PC-3 (cell line): ENCODE measurements at places on chromosomes 1 and 21. TPM values are rescaled to one million over a fixed set of nuclear protein-coding genes. Genes with fewer than 3 reads are reported as not detected.

The USH2A gene
- not detected in 2 replicates for total RNA-seq

The PTAFR gene
- 3.9 and 4.5 TPM in 2 replicates for total RNA-seq

The GJA8 gene
- not detected in 2 replicates for total RNA-seq

The TNFSF18 gene
- 0.69 TPM in 1 of 2 replicates, not detected in the other for total RNA-seq

DNA sequence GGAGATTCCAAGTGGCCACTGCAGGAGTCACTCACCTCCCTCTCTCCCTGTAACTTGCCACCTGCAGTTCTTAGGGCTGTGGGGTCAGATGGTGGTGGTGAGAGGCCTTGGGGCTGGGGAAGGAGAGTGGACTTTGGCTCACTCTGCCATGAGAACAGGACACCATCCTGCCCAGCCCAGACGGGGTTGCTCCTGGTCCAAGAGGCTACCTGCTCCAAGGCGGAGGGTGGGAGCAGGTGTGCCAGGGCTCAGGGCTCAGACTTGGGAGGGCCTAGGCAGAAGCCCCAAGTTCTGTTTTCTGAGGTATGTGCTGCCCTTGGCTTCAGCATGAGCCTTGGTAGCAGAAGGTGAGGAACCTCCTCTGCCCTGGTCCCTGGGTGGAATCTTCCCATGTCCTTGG lies 11.4 kb upstream of the KCNC4 start:
- no peak for DNase-seq

DNA sequence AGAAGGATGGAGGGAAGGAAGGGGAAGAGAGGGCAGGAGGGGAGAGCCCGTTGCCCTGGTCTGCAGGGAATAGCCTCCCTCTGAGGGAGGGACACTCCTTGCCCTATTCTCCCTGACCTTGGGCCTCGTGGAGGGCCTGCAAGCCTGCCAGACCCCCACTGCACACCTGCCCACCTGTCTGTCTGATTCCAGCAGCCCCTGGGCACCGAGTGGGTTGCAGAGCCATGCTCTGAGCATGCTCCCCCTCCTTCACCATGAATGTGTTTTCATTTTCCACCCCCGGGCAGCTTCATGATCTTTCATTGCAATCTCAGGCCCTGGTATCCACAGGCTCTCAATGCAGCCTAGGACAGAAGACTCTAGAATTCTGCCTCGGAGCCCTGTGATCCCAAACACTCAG lies 5.1 kb upstream of the NPHP4 start:
- no peak for DNase-seq

The FCGR3B gene
- not detected in 2 replicates for total RNA-seq

- no peak for DNase-seq
Observed at GRCh38 chr1:2151252-2151651, 43.3 kb downstream of the FAAP20 start.

DNA sequence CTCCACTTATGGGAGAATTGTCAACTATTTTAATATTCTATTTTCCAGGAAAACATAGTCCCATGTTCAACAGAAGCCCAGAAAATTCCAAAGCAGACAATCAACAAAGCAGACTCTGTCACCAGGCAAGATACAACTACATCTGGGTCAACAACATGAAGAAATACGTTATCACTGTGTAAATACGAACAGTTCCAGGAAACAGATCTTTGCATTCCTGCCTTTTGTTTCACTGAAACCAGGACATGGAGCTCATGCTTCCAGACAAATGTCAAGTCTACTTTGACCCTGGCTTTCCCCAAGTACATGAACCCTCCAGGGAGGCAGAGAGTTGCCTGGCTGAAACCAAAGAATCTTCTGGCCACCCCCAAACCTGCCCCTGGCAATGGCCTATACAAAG lies 106.7 kb downstream of the SETD4 start:
- DNase-seq = peak; percentile 50

The INAVA gene
- total RNA-seq = 102 and 128 TPM in 2 replicates

DNA sequence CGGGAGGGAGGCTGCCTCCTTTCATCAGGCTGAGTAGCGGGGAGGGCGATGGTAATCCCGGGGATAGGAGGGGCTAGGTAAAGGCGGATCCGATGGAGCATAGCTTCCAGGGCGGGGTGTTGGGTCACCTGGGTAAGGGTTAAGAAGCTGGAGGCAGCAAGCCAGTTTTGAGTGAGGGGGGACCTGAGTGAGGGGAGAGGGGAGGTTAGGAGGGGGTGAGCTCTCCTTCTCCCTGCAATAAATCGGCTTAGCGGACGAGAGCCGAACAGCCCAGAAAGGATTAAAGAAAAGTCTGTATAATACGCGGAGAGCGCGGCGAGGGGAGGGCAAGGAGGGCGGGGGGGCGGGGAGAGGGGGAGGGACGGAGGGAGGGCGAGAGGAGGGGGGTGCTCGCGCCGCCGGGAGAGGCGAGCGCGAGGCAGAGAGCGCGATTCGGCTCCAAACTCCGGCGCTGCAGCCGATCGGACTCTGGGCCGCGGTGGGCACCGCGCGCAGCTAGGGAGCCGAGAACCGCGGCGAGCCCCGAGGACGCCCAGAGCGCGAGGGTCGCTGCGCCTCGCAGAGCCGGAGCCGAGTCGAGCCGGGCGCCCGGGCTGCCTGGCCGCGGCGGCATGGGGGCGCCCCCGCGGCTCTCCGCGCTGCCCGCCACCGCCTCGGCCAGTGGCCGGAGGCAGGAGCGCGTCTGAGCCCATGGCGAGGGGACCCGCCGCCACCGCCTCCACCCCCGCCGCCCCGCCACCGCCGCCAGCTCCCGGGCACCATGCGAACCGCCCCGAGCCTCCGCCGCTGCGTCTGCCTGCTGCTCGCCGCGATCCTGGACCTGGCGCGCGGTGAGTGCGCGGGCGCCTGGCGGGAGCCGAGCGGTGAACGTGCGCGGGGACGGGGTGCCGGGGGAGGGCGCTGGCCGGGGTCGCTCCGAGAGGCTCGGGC lies at the start of gene IGSF21:
Gene IGSF21 (plus strand): TSS at position 430 of the 930 bp plus-strand sequence. CDS start 331 bp downstream, at position 761.
- DNase-seq = no peak

DNA sequence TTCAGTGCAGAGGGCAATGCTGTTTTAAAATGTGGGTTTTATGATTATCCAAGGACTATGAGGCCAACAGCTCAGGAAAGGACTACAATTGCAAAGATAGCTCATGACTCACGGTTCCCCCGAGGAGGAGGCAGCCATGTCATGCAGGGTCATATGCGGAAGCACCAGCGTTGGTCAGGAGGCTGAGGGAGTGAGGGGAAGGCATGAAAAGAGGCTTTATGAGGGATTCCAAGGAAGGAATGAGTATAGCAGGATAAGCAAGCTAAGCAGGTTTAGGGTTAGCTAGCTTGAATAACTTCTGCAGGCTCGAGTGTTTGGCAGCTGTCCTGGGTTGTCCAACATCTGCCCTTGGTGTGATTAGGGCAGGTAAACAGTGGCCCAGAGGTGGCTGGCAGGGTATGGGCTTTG lies 495.1 kb downstream of the SETD4 start:
- DNase-seq = peak; percentile 93

GRCh38 chr1:156122519-156123355 lies 8.2 kb downstream of the LMNA start:
- peak; percentile 88 for DNase-seq

The OLIG2 gene
- not detected in 2 replicates for total RNA-seq

GRCh38 chr1:193185901-193186731 lies at the start of gene B3GALT2:
Gene B3GALT2 (minus strand): TSS chr1:193186613. CDS start chr1:193181562, 5,051 bp downstream.
- no peak for DNase-seq

The CFHR5 gene
- total RNA-seq = not detected in 2 replicates

- DNase-seq = peak; percentile 69
Observed at GRCh38 chr21:18772404-18772803, 368.8 kb upstream of the TMPRSS15 start.

The SHE gene
- total RNA-seq = not detected in 2 replicates

DNA sequence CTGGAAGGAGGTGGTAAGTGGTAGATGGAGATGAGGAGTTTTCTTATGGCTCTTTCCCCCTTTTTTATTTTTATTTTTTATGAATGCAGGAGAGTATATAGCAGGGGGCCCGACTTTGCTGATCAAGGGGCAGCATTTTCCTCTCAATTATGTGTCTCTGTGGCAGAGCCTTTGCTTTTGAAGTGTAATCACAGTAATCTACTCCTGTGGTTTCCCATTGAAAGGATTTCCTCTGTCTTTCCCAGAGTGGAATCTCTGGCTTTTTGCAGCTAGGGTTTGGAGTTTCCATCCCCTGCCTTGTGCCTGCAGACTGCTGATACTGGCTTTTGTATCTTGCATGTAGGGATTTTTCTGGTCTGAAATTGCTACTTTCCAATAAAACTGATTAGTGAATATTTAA lies 29.1 kb downstream of the ARID1A start:
- no peak for DNase-seq

GRCh38 chr1:210328746-210329503 lies at the start of gene HHAT:
Gene HHAT (plus strand): TSS chr1:210328902. CDS start chr1:210348976, 20,074 bp downstream.
- DNase-seq = peak; percentile 86

The AMPD1 gene
- total RNA-seq = not detected in 2 replicates

DNA sequence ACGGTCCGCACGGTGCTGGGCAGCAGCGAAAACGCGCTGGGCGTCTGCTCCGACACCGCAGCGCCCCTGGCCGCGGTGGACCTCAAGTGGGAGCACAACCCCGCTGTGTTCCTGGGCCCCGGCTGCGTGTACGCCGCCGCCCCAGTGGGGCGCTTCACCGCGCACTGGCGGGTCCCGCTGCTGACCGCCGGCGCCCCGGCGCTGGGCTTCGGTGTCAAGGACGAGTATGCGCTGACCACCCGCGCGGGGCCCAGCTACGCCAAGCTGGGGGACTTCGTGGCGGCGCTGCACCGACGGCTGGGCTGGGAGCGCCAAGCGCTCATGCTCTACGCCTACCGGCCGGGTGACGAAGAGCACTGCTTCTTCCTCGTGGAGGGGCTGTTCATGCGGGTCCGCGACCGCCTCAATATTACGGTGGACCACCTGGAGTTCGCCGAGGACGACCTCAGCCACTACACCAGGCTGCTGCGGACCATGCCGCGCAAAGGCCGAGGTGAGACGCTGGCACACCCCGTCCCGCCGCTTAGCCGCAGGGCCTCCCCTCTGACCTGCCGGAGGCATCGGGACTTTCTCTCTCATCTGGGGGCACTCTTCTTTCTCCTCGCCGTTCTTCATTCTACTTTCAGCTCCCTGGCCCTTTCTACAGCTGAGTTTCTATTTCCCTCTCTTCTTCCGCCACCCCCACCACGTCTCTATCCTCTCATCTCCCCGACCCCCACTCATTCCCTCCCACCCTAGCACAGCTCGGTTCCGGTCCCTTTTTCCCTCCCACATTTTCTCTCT lies 1.0 kb downstream of the NPR1 start:
- DNase-seq = no peak

The SPRR5 gene
- total RNA-seq = not detected in 2 replicates

The ATP1A4 gene
- 0.04 TPM in 1 of 2 replicates, not detected in the other for total RNA-seq

DNA sequence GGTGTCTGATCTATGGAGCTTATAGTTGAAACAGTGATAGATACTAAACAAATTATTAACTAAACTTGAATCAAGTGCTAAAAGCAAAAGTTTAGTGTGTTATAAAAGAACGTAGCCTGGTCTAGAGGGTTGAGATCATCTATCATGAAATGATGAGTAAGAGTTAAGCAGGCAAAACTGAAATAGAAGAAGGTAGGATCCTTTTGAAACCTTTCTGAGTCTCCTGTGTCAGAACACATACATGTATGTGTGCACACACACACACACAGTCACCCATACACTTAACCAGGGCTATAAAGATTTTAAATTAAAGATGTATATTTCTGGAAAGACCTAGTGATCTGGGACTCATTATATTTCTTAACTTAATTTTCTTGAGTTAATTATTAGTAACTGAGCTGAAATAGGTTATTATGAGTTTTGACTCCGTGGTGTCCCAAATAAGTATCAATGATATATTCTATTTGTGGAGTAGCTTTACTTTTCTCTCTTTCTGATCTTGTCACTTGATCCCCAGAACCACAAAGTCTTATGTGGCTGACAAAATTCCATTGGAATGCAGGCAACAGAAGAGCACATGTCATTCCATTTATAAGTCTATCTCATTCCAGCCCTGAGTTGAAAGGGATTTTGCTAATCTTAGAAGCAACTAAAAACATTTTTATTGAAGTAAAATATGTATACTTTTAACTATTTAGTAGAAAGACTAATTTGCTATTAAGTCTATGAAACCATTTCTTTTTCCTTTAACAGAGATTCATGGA lies 70.7 kb downstream of the PRRX1 start:
- peak; percentile 26 for DNase-seq

The NR5A2 gene
- total RNA-seq = 0.36 and 0.40 TPM in 2 replicates

The ECM1 gene
- total RNA-seq = 2.3 and 3.7 TPM in 2 replicates

The CYP4Z1 gene
- not detected in 2 replicates for total RNA-seq

DNA sequence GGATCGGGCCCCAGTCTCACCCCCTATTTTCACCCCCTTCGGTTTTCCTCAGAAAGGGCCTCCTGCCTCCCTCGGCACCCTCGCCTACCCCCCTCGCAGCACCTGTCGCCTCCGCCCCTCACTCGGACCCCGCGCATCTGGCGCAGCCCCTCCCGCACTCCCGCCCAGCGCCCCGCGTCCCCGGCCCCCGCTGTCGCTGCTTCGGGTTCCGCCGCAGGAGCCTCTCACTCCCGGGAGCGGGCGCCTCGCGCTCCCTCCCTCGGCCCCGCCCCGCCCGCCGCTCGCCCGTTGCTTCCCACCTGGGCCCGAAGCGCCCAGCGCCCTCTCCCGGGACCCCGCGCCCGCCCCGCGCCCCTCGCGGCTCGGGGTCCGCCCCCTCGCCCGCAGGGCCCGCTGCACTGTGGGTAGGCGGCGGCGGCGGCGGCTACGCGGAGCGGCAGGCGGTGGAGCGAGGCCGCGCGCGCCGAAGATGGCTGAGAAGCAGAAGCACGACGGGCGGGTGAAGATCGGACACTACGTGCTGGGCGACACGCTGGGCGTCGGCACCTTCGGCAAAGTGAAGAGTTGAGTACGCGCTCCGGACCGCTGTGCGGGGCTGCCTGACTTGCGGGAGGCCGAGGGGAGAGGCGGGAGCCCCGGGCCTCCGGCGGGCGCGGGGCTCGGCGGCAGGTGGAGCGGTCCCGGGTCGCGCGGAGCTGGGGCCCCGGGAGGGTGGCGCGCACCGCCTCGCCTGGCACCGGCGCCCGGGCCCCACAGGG lies at the start of gene PRKAA2:
Gene PRKAA2 (plus strand): TSS at position 396 of the 758 bp plus-strand sequence. CDS start 74 bp downstream, at position 470.
- DNase-seq = peak; percentile 52

DNA sequence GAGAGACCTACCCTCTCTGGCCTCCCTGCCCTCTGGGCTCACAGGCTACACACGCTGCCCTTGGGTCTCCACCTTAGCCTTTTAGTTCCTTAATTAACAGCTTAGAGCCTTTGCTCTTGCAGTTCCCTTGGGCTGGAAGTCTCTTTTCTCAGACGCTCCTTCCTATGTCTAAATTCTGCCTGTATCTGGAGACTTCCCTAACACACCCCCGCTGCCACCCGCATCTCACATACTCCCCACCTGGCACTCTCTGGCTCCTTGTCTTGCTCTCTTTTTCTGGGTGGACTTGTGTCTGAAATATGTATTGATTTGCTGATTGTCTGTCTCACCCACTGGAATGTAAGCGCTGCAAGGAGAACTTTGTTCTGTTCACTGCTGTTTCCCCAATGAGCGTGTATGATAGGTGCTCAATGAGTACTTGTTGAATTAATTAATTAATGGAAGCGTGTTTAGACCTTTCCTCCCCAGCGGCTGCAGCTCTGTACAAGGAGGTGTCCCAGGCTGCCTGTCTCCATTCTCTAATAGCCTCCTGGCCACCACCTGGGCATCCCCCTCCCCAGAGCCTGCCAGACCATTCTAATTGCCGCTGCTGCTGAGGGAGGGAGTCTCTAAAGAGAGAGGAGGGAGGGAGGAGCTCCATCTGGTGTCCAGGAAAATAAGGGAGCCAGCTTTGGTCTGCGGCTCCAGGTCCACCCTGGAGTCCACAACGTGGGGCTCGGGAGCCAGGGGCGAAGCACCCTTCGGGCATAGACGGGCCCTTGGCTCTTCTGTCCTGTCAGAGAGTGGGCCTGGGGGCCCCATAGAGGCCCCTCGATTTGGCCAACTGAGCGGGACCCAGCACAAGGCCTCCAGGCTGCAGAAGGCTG lies 95.4 kb downstream of the RNF220 start:
- DNase-seq = peak; percentile 23

GRCh38 chr1:111236806-111237205 lies 9.3 kb downstream of the CHI3L2 start:
- DNase-seq = peak; percentile 61

GRCh38 chr21:40404396-40404800 lies 442.6 kb downstream of the DSCAM start:
- DNase-seq = no peak
